A549 treated with ZK216348 at 1 μM for 4 hours (cell line): ENCODE measurements at places on chromosomes 7 and 10. TPM values are rescaled to one million over a fixed set of nuclear protein-coding genes. Genes with fewer than 3 reads are reported as not detected.

RPEL1 gene
- total RNA-seq = 0.08 TPM in 1 of 5 replicates, not detected in the others

CPXM2 gene
- not detected in 5 replicates for total RNA-seq

ZNF107 gene
- total RNA-seq = 1.3 to 3.3 TPM (median 2.6 TPM) in 5 replicates

OPTN gene
- 47.4 to 65.4 TPM (median 57.6 TPM) in 5 replicates for total RNA-seq

ASZ1 gene
- not detected in 5 replicates for total RNA-seq

GET4 gene
- 28.5 to 65.0 TPM (median 60.6 TPM) in 5 replicates for total RNA-seq

DPYSL4 gene
- 12.5 to 21.5 TPM (median 19.3 TPM) in 5 replicates for total RNA-seq

PNLIPRP2 gene
- 0.12 TPM in 1 of 5 replicates, not detected in the others for total RNA-seq
